CD8-positive, alpha-beta memory T cell (primary cell): ENCODE measurements at places on chromosomes 2 and 18.

DNA sequence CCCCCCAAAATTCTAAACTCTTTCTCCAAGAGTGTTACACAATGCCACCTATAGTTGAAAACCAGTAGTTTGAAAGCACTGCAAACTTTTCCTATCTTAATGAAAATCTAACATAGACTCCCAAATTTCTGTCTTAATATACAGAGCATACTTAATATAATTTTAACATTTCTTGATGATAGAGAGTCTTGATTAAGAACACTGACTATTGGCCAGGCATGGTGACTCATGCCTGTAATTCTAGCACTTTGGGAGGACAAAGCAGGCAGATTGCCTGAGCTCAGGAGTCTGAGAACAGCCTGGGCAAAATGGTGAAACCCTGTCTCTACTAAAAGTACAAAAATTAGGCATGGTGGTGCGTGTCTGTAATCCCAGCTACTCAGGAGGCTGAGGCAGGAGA is 34.2 kb downstream of the ASXL2 start:
- no peaks in the 10 kb centered on the region for H3K27me3 ChIP-seq
- no peak overlapping the region for H3K4me3 ChIP-seq
- no peak for DNase-seq

GRCh38 chr2:152485954-152486736 is 151.2 kb downstream of the FMNL2 start:
- H3K4me3 ChIP-seq = no peak overlapping the region

GRCh38 chr18:76613053-76613754 is 118.2 kb upstream of the ZNF516 start:
- DNase-seq = no peak
- no peaks in the 10 kb centered on the region for H3K4me1 ChIP-seq
- H3K27ac ChIP-seq = no peak overlapping the region
- no peaks in the 10 kb centered on the region for H3K27me3 ChIP-seq

- H3K27ac ChIP-seq = no peak overlapping the region
- DNase-seq = no peak
- H3K36me3 ChIP-seq = no peaks in the 10 kb centered on the region
- no peaks in the 10 kb centered on the region for H3K27me3 ChIP-seq
- H3K4me1 ChIP-seq = no peaks in the 10 kb centered on the region
These were observed 38.5 kb upstream of the MYO3B start for GRCh38 chr2:170139276-170139967.

- DNase-seq = no peak
- H3K36me3 ChIP-seq = no peaks in the 10 kb centered on the region
- H3K4me1 ChIP-seq = peaks cover 20% of the 10 kb centered on the region
- H3K4me3 ChIP-seq = no peak overlapping the region
These were observed 28.6 kb downstream of the IRS1 start for GRCh38 chr2:226771067-226771466.

- DNase-seq = no peak
- H3K4me1 ChIP-seq = no peaks in the 10 kb centered on the region
- no peak overlapping the region for H3K4me3 ChIP-seq
- no peaks in the 10 kb centered on the region for H3K36me3 ChIP-seq
- no peak overlapping the region for H3K27ac ChIP-seq
These were observed 293.0 kb downstream of the RDH14 start for GRCh38 chr2:18267501-18267900.

- no peak for DNase-seq
- no peaks in the 10 kb centered on the region for H3K4me1 ChIP-seq
- no peaks in the 10 kb centered on the region for H3K27me3 ChIP-seq
These were observed 615.8 kb downstream of the ARHGAP15 start for GRCh38 chr2:143745060-143745459.
